Right lung (tissue), 10 donors: ENCODE measurements at places on chromosomes 1 and 21.

- no peak for DNase-seq
These were observed 329.2 kb downstream of the TGFB2 start for GRCh38 chr1:218674280-218674773.

GRCh38 chr1:188599313-188599712 lies 1770.6 kb downstream of the PLA2G4A start:
- DNase-seq = no peak

GRCh38 chr1:88502886-88503285 lies 181.2 kb upstream of the PKN2 start:
- DNase-seq = no peak

DNA sequence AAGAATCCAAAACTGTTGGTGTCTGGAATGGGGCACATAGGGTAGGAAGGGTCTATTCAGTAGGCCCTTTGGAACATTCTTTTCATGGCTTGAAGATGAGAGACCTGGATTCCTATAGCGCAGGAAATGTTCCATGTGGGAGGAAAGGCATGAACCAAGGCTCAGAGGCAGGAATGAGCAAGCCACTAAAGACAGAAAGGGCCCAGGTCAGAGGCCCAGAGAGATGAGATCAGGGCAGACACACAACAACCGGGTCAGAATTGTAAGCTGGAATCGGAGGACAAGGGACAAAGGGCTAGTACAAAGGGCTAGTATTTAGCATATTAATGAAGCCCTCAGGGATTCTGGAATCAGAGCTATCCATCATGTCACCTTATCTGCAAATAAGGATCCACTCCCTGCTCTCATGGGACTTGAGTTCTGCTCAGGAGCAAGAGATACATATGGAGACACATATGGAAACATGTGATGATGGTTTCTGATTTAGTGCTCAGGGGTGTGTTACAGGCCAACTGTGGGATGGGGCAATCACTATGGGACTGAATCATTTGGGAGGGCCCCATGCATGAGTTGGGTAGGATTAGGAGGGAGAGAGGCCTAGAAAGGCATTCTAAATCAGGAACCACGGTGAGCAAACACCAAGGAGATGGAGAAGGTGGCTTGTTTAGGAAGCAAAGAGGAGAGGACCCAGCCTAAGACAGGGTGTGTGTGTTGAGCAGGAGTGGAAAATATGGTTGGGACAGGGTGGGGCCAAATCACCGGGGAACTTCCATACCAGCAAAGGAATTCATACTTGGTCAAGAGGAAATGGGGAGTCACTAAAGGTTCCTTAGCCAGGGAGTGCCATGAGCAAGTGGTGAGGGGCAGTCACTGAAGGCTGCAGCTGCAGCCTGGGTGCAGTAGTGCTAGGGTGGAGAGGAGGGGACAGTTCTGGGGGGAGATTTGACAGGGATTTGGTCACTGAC lies 8.6 kb downstream of the NECTIN4 start:
- no peak for DNase-seq

DNA sequence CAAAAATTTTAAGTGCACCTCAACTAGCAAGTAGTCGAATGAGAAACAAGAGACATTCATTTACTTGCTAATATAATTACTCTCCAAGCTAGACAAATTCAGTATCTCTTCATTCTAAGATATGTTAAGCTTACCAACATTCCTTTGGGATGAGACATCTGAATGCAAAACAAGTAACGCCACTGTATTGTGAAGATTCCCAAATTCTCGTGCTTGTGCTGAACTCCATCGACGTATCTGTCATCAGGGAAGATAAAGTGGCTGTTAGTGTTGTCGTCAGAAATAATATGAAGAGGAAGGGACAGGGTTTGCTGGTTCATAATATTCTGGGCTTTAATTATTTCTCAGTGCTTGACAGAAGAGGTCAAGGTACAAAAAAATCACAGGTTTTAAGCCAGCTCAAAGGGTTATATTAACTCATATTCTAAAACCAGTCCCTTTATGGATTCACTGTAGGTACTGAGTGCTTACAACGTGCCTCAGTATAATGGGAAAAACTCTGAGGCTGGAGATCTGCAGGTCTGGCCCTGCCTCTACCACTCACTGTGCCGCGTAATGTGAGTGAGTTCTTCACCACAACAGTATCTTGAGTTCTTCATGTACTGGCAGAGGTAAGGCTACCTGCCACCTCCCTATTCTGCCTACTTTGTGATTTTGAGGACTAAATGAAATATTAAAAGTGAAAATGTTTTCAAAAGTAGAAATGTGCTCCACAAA lies 42.0 kb downstream of the PCSK9 start:
- DNase-seq = no peak

GRCh38 chr1:183609759-183610452 lies 19.6 kb upstream of the NCF2 start:
- no peak for DNase-seq

DNA sequence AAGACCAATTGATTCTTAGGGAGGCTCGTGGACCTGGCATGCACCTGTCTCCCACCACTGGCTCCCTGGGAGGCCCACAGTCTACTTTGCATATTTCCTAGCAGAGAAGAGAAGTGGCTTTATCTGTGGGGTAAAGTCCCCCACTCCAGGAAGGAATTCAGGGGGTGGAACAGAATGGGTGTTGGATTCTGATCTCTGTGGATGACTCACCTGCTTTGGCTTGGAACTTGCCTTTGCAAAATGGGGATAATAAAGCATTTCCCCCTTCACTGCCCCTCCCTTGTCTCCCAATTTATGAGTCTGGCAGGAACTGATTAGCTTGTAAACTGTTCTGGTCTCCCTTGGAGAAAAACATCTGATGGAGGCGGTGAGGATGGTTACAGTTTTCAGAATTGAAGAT lies 21.2 kb upstream of the OTUD3 start:
- no peak for DNase-seq

GRCh38 chr1:16968372-16968771 lies 12.0 kb downstream of the MFAP2 start:
- no peak for DNase-seq

- DNase-seq = no peak
These were observed 124.4 kb upstream of the BARHL2 start for GRCh38 chr1:90841473-90841872.

GRCh38 chr1:228361314-228362140 lies 45.1 kb downstream of the TRIM11 start:
- DNase-seq = no peak

GRCh38 chr21:41722052-41723018 lies 44.5 kb downstream of the RIPK4 start:
- DNase-seq = no peak

GRCh38 chr21:16437586-16437985 lies 707.8 kb downstream of the USP25 start:
- DNase-seq = no peak

DNA sequence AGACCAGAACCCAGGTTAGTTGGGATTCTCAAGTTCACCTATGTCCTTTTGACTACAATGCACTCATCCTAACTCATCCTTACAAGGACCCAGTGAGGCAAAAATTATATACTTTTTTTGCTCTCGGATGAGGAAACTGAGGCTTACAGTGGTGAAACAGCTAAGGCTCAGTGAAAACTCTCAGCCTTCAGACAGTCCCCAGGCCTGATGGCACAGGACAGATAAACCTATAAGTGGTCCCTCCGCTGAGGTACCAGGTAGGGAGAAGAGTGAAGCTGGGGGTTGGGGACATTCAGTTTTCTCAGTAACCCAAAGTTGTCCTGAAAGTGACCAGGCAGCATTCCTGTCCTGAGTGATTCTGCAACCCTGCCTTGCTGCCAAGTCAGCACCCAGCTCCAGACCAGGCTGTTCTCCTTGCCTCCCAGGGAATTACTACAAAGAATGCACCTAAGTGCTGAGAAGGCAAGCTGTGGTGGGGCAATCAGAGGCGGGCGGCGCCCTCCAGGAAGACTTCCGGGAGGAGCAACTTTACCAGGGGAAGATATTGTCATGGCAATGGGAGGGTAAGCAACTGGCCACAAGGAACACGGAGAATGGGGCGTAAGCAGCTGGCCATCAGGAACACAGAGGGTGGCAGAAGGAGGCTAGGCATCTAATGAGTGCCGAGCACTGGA lies 4.6 kb downstream of the TENT5B start:
- DNase-seq = peak; percentile 57

- no peak for DNase-seq
These were observed 16.9 kb upstream of the SAMD11 start for GRCh38 chr1:906600-907420.

DNA sequence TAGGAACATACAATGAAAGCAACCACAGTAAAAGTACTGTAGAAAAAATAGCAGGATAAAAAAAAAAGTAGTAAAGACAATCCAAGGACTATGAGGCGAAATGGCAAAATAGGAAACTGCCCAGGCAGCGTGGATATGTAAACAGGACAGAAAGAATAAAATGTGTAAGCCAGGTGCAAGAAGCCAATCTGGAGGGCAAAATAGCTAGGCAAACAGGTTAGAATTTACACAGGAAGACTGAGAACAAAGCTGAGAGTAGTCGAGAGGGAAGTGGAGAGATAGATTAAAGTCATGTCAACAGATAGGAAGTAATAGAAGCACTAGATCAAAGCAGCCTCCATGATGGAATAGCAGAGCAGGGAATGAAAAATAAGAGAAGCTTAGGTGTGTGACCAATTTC lies 124.2 kb upstream of the B3GALT2 start:
- peak; percentile 13 for DNase-seq

GRCh38 chr1:164495905-164496304 lies 63.1 kb upstream of the PBX1 start:
- no peak for DNase-seq

DNA sequence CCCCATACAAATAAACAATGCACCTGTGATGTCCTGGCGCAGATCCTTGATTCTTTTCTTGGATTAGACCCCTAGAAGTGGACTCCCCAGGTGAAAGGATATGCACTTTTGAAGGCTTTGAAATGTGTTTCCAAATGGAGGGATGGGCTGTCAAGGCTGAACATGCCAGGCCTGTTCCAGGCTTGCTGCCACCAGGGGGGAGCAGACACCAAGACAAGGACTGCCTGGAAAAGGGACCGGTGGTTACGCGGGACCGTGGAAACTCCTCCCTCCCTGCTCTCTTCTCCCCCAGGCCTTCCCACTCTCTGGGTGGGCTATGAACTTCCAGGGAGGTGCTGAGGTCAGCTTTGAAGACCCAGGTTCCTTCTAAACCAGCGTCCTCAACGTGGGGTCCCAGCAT lies 12.7 kb downstream of the C1QB start:
- no peak for DNase-seq

DNA sequence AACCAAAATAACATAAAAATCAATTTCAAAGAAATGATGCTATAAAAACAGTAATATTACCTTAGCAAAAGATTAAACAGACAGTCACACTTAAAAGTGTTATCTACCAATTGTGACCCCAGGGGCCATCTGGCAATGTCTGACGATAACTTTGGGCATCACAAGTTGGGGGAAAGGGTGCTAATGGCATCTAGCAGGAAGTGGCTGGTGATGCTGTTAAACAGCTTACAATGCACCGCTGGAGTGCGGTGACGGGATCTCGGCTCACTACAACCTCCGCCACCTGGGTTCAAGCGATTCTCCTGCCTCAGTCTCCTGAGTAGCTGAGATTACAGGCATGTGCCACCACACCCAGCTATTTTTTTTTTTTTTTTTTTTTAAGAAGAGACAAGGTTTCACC lies 27.6 kb downstream of the NUP133 start:
- no peak for DNase-seq

- no peak for DNase-seq
These were observed 149.2 kb upstream of the JUN start for GRCh38 chr1:58932859-58933598.

- no peak for DNase-seq
These were observed 2.6 kb downstream of the PTTG1IP start for GRCh38 chr21:44870748-44871495.

DNA sequence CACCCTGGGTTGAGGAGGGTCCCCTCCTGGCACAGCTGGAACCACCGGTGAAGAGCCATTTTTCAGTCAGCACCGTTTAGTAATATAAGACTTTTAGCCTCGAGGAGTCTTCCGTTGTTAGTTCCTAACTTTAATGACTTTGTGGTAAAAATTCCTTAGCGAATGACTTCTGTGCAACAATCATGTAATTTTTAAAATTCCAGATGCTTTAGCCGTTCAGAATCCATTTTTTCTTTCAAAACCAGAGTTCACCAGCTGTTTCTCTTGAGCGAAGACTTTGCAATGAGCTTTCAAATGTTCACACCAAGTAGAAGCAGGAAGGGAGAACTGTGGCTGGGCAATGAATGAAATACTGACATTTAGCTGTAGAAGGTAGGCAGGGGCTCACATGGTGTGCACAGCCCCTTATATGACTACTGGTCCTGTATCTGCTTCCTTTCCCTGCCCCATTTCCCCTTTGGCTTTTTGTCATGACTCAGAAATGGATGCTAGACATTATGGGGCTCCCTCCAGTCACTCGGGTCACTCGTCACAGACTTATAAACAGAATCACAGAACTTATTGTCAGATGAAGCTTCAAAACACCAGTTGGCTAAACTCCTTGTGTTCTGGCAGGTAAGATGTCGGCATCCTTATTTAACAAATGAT lies 4.1 kb downstream of the DISC1 start:
- no peak for DNase-seq

DNA sequence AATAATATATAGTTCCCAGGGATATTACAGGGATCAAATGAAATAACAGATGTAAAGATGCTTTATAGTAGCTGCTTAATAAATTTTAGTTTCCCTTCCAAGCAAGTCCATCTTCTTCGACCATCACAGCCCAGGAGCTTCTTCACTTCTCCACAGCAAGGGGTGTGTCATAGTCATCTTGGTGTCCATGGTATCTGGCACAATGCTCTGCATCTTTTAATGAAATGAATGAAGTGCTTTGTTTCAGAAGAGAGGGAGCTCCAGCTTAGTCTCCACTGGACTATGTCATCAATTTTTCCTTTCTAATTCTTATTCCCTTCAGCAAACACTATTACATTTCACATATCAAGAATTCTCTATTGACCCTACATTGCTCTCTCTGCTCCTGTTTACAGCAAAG lies 4.9 kb upstream of the MACF1 start:
- no peak for DNase-seq

GRCh38 chr21:25188677-25189079 lies 418.6 kb downstream of the MRPL39 start:
- no peak for DNase-seq

- peak; percentile 54 for DNase-seq
These were observed 32.5 kb downstream of the PEX14 start for GRCh38 chr1:10507111-10507879.

GRCh38 chr1:20551945-20552727 lies at the start of gene FAM43B:
TSS of gene FAM43B (plus strand) at chr1:20552573. CDS start at chr1:20552974, 401 bp downstream.
- DNase-seq = peak; percentile 83

GRCh38 chr1:59601041-59601441 lies 213.7 kb upstream of the HOOK1 start:
- DNase-seq = no peak

GRCh38 chr1:157099633-157100009 lies at the start of gene ETV3L:
TSS of gene ETV3L (minus strand) at chr1:157099808. CDS start at chr1:157099523, 285 bp downstream.
- DNase-seq = no peak
